ENCODE measurements at places on chromosomes 7 and 10.

DNA sequence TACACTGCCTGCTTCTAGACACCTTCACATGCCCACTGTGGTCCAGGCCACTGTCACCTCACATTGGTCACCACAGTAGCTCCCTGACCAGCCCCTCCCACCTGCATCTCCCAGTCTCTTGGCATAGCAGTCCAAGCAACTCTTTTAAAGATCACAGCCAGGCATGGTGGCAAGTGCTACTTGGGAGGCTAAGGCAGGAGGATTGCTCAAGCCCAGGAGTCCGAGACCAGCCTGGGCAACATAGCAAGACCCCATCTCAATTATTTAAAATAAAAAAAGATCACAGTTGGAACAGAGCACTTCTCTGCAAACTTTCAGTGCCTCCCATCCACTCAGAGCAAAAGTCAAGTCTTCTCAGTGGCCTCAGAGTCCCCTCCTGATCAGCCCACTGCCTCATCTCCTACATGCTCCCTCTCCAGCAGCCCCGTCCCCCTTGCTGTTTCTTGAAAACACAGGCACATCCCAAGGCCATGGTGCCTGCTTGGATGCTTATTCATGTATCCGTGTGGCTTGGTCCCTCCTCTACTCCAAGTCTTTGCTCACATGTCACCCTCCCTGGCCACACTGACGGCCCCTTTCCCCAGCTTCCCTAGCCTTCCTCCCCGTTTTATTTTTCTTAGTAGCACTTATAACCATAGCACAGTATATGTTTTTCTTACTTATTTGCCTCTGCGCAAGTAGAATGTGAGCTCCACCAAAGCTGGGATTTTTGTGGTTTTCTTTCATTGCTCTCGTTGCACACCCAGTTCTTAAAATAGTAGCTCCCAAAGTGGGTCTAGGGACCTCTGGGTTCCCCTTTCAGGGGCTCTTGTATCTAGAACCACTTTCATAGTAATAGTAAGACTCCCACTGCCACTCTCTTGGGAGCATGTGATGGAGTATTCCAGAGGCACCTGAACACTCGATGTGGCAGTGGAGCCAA, 19.5 kb downstream of the TSPAN15 start:
- DNase-seq, result no peak

DNA sequence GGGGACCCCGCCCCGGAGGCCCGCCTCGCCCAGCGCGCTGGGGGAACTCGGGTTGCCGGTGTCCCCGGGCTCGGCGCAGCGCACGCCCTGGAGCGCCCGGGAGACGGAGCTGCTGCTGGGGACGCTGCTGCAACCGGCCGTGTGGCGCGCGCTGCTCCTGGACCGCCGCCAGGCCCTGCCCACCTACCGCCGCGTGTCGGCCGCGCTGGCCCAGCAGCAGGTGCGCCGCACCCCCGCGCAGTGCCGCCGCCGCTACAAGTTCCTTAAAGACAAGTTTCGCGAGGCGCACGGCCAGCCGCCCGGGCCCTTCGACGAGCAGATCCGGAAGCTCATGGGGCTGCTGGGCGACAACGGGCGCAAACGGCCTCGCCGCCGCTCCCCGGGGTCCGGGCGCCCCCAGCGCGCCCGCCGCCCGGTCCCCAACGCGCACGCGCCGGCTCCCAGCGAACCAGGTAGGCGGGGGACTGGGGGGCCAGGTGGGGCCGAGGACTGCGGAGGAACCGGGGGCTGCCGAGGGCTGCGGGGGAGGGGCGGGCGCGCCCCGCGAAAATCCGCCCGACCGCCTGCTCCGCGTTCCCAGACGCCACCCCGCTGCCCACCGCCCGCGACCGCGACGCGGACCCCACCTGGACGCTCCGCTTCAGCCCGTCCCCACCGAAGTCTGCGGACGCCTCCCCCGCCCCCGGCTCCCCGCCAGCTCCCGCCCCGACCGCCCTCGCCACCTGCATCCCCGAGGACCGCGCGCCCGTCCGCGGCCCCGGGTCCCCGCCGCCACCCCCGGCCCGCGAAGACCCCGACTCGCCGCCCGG, 574 bp downstream of the UTF1 start:
- DNase-seq, result no peak

DNA sequence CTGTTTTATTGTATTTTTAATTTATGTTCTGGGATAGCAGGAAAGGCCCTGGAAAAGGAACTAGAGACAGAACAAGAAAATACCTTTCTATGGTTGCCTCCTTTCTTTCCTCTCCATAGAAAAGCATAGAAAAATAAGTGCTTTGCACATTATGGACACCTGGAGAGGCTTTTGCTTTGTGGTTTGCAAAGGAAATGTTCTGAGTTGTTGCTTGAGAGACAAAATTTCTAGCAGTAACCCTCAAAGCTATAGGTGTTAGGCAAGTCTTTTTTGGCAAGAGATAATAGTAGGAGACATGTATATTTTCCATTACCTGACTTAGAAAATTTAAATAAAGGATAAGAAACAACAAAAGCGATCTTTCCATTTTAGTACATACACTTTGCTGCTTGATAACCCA, 378.6 kb upstream of the PRKCQ start:
- DNase-seq, result no peak

DNA sequence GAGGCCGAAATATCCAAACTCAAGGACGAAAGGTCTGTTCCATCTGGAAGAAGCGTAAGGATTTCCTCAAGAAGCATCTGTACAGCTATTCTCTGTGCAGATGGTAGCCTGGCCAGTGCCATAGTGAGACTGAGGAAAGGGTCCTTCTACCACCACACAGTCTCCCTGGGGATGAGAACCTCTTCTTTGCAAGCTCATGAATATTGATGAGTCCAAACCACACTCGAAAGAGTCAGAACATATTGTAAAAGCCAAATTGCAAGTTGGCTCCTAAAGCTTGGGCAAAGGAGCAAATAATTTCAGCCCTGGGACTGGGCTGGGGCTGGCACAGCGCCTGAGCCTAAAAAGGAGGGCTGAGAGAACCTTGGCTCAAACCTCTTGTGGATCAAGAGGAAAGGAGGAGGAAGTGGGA, 66.1 kb upstream of the PIP4K2A start:
- DNase-seq, result no peak

- no peak for DNase-seq
Measured at GRCh38 chr7:155526225-155526624, 20.1 kb downstream of the CNPY1 start.

- DNase-seq, result no peak
Measured at GRCh38 chr10:75899816-75900390, 468.5 kb downstream of the LRMDA start.

DNA sequence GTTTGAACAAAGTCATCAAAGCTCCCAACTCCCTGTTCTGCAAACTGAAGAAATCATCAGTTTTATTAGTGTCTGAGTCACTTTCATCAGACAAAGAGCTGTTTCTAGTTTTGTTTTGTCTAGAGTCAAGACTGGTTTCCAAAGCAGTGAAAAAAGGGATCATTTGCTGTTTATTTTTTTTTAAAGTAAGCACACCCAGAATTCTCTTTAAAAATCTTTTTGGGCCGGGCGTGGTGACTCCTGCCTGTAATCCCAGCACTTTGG, 972.0 kb upstream of the CELF2 start:
- no peak for DNase-seq

DNA sequence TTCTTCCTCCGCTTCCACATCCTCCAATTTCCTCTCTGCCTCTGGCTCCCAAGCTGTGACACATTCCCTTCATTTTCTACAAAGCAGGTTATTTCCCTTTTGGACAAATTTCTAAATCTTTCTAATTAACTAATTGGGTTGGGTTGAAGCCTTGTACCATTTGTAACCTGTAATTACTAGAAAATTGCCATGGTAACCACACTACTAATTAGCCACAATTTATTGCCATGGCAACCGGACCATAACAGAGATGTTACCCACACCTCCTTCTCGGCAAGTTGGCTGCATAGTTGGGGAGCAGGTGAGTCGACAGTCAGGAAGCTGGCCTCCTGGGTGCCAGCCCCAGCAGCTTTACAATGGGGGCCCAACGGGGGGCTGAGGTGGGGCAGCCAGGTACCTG, 61.6 kb downstream of the GOLGA7B start:
- DNase-seq, result no peak

DNA sequence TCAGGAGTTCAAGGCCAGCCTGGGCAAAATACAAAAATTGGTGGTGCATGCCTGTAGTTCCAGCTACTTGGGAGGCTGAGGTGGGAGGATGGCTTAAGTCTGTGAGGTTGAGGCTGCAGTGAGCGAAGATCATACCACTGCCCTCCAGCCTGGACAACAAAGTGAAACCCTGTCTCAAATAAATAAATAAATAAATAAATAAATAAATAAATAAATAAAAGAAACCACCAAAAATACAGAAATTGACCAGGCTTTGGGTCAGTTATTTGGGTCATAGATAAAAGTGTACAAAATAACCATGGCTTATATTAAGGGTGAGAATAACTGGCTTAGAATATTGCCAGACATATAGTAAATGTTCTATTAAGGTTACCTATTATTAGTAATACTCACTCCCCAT, 129.2 kb downstream of the NEUROD6 start:
- DNase-seq, result no peak

GRCh38 chr7:20305726-20306125, 25.0 kb upstream of the ITGB8 start:
- no peak for DNase-seq

- no peak for DNase-seq
Measured at GRCh38 chr10:100600218-100600617, 64.5 kb downstream of the HIF1AN start.

DNA sequence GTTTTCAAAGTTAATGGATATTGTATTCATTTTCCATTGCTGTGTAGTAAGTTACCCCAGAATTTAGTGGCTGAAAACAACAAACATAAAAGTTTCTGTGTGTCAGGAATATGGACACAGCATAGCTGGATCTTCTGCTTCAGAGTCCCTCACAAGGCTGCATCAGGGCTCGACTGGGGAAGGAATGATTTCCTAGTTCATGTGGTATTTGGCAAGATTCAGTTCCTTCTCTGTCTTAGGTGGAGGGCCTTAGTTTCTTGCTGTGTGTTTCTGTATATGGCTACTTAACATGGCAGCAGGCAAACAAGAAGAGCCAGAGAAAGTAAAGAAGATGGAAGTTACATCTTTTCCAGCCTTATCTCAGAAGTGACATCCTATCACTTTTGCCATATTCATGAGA, 51.1 kb downstream of the TPST1 start:
- DNase-seq, result no peak

DNA sequence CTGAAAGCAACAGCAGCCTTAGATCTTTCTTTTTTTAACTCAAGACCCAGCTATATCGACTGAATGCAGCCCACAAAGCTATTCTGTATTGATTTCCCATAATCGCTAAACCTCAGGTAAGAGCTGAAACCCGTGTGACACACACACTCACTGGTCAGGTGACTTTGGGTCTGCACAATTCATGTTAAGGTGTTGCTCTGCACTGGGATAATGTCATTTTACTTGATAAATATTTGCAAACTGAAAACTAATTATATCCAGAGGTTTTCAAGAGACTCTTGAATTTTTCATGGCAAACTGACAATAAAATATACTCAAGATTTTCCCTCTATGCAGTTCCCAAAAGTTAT, 33.1 kb downstream of the SCRN1 start:
- no peak for DNase-seq

GRCh38 chr10:50392966-50393718, 141.8 kb upstream of the ASAH2 start:
- no peak for DNase-seq

GRCh38 chr10:20778008-20778757, 118.9 kb downstream of the NEBL start:
- DNase-seq, result no peak

DNA sequence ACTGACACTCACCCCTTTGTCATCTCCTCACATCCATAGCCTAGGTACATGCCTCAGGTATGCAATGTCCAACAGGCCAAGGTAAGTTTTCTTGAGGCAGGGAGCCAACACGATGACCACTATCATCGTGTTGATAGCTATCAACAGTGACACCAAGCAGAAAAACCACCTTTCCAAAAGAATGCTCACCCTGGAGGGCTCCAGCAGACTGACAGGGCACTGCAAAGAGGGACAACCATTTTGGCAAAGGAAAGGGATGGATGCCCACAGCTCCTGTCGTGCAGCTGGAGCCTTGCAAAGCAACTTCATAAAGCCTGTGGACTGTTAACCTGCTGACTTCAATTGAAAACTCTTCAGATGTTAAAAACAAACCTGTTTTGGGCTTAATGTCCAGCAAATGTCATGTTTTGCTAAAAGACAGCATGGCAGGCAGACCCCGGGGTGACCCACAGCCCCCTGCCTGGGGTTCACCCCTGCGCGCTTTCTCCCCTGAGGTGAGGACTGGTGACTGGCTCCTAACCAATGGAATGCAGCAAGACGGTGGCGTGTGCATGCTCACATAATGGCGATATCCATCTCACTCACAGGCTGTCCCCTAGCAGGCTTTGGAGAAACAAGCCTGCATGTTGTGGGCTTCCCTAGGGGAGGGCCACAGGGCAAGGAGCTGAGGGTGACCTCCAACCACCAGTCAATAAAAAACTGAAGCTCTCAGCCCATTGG, 293.8 kb downstream of the TCERG1L start:
- no peak for DNase-seq

GRCh38 chr7:157306846-157307838, 29.7 kb upstream of the DNAJB6 start:
- no peak for DNase-seq

DNA sequence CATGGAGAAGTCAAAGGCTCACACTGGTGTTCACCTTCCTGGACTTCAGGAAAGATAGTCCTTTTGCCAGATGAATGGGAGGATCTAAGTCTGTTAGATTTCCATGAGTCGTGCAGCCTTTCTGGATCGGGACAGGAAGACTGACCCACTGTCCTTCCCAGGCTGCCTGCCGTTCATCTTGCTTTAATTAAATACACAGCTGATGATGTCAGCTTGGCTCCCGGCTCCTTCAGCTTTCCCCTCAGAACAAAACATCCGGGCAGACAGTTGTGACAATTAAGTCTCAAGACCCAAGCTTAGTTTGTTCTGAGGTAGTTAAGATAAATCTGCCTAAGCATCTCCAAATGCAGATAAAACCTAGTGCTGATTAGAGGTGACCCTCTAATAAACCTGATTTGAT, 58.6 kb downstream of the AUTS2 start:
- DNase-seq, result no peak

- DNase-seq, result no peak
Measured at GRCh38 chr10:72315611-72316385, 38.9 kb downstream of the DNAJB12 start.

DNA sequence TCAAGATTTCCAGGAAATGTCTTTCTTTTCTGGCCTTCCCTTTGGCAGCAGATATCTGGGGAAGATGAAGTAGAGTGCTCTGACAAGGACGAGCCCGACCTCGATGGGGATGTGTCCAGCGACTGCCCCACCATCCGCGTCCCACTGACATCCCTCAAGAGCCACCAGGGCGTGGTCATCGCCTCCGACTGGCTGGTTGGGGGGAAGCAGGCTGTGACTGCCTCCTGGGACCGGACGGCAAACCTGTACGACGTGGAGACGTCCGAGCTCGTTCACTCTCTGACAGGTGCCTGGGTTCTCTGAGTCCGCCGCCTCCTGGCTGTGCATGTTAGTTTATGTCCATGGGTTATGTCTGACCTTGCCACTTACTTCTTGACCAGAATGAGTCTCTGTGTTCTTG, 47.4 kb downstream of the WDR37 start:
- no peak for DNase-seq
